HuH-7.5 (cell line): ENCODE measurements at places on chromosomes 1 and 21.

- no peak for DNase-seq
These were observed 43.2 kb downstream of the HLCS start for GRCh38 chr21:36923270-36923669.

- DNase-seq: no peak
These were observed 113.1 kb upstream of the IRF2BP2 start for GRCh38 chr1:234722904-234723720.

GRCh38 chr1:164803366-164803765 lies 244.4 kb downstream of the PBX1 start:
- DNase-seq: no peak

DNA sequence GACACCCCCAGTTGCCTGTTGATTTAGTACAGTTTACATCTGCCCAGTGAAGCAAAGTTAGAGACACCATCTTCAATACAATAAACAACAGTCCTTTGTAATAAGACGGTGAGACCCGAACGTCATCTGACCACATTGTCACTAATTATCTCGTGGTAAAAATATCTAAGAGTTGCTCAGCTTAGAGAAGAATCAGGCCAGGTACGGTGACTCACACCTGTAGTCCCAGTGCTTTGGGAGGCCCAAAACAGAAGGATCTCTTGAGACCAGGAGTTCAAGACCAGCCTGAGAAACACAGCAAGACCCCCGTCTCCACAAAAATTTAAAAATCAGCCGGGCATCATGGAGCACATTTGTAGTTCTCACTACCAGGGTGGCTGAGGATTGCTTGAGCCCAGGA lies 53.5 kb downstream of the CD34 start:
- DNase-seq: no peak

- no peak for DNase-seq
These were observed 19.7 kb upstream of the RIPK4 start for GRCh38 chr21:41786509-41786987.

DNA sequence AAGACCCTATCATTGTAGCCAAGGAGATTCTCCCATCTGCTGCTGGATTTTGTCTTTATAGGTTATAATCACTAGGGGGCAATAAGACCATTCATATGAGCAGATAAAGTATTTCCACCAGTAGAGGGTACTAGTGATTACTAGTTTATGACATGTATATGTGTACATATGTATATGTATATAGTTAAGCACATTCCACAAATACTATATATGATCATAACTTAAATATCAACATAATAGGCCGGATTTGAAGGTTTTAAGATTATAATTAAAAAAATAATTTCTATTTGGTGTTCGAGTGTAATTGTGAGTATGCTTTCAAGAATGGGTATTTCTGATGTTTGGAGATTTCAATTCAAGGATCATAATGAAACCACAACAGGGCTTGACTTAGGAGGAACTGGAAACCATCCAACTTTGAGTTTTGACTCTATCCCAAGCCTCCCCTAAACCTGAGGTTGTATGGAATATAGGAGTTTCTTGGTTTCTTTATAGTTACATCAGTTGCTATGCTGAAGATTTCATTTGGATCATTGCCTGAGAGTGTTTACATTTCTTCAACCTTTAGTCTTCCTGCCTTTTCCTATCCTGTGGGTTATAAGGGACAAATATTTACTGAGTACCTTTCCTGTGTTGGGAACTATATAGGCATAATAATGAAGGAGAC lies 16.9 kb downstream of the TCEANC2 start:
- DNase-seq: no peak

GRCh38 chr1:18332576-18332975 lies 148.2 kb upstream of the KLHDC7A start:
- DNase-seq: no peak

- no peak for DNase-seq
These were observed 228.8 kb downstream of the DNM3 start for GRCh38 chr1:172070055-172070454.

GRCh38 chr1:168428063-168428731 lies 115.6 kb downstream of the XCL2 start:
- DNase-seq: no peak

- DNase-seq: no peak
These were observed 12.1 kb downstream of the MCL1 start for GRCh38 chr1:150567341-150567716.
